GM12891 (cell line): ENCODE measurements at places on chromosomes 4 and X.

- no peak for DNase-seq
Measured at GRCh38 chr4:98482847-98483806, 175.3 kb downstream of the TSPAN5 start.

GRCh38 chr4:101126059-101126458 is 221.3 kb downstream of the PPP3CA start:
- no peak for DNase-seq

DNA sequence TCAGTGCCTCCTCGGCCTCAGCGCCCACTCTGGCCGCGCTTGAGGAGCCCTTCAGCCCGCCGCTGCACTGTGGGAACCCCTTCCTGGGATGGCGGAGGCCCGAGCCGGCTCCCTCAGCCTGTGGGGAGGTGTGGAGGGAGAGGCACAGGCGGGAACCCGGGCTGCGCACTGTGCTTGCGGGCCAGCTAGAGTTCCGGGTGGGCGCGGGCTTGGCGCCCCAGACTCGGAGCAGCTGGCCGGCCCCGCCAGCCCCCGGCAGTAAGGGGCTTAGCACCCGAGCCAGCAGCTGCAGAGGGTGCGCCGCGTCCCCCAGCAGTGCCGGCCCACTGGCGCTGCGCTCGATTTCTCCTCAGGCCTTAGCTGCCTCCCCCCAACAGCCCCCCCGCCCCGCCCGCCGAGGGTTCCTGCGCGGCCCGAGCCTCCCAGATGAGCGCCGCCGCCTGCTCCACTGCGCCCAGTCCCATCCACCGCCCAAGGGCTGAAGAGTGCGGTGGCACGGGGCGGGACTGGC is 1137.0 kb downstream of the PCDH18 start:
- DNase-seq = no peak

DNA sequence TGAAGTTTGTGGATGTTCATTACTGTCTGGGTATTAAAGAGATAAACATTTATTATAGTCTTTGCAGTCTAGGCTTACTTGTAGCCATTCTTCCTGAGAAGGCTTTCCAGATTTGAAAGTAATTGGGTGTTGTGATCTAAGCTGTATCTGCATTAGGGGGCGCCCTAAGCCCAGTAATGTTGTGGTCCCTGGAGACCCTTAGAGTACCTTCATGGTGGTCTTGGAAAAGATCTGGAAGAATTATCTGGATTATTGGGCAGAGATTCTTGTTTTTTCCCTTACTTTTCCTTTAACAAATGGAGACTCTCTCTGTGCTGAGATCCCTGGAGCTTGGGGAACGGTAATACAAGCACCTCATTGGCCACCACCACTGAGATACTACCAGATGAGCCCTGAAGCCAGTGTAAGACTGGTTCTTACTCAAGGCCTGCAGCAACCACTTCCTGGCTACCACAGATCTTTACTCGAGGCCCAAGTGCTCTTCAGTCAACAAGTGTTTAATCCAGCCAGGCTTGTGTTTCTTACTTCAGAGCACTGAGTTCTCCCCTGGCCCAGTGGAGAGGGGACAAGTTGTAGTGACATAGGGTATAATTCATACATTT is 63.1 kb downstream of the RTL3 start:
- DNase-seq = no peak

GRCh38 chr4:158580064-158580463 is 58.4 kb downstream of the RXFP1 start:
- no peak for DNase-seq

DNA sequence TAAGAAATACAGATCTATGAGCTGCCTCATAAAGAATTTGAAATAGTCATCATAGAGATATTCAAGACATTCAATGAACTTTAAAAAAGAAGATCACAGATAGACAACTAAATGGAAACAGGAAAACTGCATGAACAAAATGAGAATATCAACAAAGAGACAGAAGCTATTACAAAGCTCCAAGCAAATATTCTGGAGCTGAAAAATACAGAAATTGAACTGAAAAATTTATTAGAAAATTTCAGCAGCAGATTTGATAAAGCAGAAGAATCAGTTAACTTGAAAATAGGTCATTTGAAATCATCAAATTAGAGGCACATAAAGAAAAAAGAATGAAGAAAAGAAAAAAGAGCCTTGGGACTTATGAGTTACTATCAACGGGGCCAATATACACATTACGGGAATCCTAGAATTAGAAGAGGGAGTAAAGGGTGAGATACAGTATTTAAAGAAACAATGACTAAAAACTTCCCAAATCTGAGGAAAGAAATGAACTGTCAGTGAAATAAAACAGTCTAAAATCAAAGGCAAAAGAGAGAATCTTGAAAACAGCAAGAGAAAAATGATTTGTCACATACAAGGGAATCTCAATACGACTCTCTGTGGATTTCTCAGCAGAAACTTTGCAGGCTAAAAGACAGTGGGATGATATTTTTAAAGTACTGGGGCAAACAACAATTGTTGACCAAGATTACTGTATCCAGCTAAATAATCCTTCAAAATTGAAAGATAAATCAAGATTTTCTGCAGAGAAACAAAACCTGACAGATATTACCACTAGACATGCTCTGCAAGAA is 641.6 kb downstream of the ANKRD50 start:
- no peak for DNase-seq

DNA sequence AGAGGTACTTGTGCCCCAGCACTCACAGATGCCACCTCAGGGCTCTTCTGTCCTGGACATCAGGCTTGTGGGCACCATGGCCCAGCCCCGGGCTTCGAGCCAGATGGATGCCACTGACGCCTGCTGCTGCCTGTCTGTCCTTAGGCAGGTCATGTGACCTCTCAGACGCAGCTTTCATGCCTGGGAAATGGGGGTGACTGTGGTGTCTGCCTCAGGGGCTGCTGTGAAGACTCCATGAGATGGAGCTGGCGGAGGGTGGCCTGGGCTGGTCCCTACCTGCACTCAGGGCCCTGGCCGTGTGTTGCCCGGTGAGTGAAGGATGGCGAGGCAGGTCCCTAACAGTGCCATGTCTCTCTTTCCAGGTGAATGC is 6.5 kb downstream of the CPZ start:
- no peak for DNase-seq

DNA sequence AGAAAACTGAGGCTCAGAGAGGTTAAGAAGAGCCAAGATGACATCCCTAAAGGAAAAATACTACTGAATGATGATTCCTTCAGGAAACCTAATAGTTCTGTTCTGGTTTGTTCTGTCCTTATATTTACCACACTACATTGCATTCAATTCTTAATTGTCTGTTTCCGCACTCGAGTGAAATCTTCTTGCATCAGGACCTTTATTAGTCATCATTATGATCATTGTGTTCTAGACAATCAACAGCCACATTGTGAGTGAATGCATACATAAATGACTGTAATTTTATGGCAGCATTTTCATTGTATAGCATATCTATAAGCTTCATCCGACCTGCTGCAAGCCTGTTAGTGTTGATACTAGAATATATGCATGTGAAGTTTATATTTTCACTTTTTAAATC is 156.7 kb upstream of the FAM241A start:
- DNase-seq = no peak

DNA sequence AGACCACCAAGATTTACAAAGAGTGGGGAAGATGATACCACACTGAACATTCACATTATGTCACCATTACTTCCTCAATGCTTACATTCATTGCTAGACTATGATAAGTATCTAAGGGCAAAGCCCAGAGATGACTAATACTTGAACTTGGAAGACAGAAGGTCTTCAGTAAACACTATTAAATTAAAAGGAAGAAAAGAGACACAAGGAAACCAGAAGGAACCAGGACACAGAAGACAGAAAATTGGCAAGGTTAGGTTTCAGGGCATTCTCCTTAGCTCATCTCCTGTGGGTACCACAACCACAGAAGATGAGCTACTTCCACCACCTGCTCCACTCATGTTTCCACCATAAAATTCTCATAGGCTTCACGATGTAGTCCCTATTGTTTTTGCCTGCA is 64.9 kb downstream of the NLGN4X start:
- no peak for DNase-seq

GRCh38 chr4:15400981-15401671 is 26.7 kb upstream of the C1QTNF7 start:
- DNase-seq = no peak

GRCh38 chr4:52659722-52660261 is 691 bp upstream of the USP46 start:
- DNase-seq = no peak

DNA sequence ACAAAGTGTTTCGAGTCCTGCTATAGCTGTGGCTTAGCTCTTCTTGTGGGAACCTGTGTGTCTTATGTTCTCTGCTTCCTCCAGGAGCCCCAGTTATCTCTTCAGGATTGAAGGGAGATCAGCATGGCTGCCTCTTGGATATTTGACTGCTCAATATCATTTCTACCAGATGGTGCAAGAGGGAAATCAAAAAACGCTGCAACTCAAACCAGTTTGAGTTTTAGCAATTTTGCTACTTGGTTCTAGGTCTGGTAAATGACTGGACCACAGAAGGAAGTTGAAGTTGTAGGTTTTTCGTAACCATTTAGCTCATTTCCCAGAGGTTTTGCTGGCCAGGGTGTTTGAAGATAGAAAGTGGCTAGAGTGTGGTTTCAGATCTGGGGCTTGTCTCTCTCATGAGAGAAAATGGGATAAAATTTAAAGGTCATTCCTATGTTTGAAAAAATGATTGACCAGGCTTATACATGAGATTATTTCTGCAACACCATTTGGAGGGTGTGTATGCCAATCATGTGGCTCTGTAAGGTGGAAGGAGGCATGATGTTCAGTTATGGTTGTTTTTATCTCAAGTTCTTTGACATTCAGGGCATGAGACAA is 210.4 kb downstream of the SPRY1 start:
- no peak for DNase-seq

- no peak for DNase-seq
Measured at GRCh38 chr4:67542076-67542475, 3.2 kb downstream of the CENPC start.

- no peak for DNase-seq
Measured at GRCh38 chr4:103268746-103269145, 70.6 kb upstream of the CENPE start.

DNA sequence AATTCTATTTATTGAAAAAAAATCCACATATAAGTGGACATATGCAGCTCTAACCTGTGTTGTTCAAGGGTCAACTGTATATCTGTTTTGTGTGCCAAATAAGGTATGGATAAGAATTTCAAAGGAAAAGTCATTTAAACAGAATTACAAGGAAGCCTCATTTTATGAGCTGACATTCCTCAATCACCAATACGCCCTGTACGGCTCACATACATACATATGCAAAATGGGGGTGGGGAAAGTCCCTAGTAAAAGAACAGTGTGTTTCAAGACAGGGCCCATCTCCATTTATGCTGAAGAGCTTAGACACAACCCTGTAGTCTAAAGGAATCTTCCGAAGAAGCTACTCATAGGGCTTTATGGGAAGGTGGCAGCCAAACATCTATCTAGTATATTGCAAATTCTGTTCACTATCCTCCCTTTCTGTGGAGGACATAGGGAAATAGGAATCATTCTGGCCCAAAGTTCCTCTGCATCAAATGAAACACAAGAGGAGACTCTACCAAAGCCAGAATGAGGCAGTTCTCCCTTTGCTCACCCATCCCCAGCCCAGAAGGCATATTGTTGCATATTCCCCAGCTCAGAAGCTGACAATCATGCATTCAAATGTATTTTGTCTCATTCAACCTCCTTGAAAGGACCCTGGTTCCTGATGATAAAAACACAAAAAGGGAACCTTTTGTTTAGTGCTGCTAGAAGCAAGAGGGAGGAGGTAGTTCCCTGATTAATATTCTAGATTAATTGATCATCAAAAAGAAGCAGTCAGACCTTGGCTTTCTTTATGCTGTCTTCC is 13.7 kb upstream of the ZBTB33 start:
- no peak for DNase-seq

DNA sequence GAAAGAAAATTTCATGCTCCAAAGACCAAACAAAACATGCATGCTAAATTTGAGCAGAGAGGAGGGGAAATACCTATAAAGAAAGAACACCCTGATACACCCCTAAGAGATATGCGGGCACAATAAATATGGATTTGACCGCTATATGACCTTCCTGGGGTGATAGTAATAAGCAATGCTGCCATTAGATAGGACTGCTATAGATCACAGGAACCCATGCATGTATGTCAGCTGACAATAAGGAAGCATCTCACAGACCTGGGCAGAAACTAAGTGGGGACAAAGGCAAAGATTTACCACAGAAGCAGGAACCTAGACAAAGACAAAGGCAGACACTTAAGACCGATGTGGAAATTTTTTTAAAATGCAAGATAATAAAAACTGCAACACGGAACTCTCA is 21.3 kb downstream of the ZNF721 start:
- DNase-seq = no peak

- DNase-seq = peak; percentile 37
Measured at GRCh38 chr4:154491341-154492271, at the start of gene DCHS2. DCHS2 (minus strand) TSS chr4:154491799; CDS start chr4:154491355, 444 bp downstream.

- no peak for DNase-seq
Measured at GRCh38 chr4:80259012-80259411, 7.5 kb upstream of the FGF5 start.

- no peak for DNase-seq
Measured at GRCh38 chr4:114980932-114981708, 132.3 kb downstream of the NDST4 start.

- no peak for DNase-seq
Measured at GRCh38 chrX:66008328-66008970, 31.4 kb downstream of the VSIG4 start.

DNA sequence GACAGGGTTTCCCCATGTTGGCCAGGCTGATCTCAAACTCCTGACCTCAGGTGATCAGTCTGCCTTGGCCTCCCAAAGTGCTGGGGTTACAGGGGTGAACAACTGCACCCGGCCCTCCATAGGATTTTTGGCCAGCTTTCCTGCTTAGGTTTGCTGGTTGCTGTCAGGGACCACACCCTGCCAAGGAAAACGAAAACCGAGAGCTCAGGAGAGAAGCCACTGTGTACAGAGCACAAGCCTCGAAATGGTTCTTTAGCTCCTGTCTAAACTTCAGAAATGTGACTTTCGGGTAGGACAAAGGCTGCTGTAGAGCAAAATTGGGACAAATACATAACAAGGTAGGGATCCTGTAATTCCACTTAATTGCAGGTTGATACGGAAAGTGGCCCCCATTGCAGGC is 146.3 kb upstream of the ATP6AP2 start:
- no peak for DNase-seq

- DNase-seq = no peak
Measured at GRCh38 chrX:117539090-117539418, 577.6 kb downstream of the KLHL13 start.

DNA sequence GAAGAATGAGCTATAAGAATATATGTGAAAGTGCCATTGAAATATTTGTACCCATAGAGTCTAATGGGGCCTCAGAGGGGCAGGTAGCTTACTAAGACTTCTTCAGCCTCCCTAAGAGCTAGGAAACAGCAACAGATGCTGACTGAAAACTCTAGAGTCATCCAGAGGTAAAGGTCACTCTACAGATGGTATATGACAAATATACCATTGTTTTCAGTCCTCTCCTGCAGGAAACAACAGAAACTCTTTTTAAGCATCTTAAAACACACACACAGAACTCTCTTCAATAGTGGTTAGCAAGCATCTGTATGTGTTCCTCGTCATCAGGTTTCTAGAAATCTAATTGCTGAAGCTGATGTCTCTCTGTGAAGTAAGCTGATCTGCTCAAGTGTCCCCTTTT is 313.8 kb upstream of the GATB start:
- DNase-seq = no peak
